ENCODE measurements at places on chromosomes 4 and X.
A peak's percentile ranks its signal among the peaks of the same experiment; 100 is the strongest.

GRCh38 chr4:89273741-89274141 is 33.9 kb downstream of the GPRIN3 start:
- no peak for DNase-seq

DNA sequence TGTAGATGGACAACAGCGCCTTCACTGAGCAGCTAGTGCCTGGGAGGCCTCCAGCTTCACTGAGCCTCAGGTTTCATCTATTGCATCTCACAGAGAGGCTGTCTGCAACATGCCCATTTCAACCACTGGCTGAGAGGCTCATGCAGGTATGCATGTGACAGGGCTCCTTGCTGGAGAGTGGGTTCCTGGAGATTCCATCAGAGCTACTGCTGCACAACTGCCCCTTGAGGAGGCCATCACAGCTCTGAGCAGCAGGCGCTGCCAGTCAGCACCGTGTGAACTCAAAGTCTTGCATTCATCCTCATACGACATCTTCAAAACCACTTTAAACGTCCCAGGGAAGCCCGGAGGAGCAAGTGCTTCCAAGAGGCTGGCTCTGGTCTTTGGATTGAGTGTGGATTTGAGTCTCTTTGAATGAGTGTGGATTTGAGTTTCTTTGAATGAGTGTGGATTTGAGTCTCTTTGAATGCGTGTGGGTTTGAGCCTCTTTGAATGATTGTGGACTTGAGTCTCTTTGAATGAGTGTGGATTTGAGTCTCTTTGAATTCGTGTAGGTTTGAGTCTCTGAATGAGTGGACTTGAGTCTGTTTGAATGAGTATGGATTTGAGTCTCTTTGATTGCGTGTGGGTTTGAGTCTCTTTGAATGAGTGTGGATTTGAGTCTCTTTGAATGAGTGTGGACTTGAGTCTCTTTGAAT is 8.7 kb downstream of the P2RY8 start:
- no peak for DNase-seq

- no peak for DNase-seq
Observed at GRCh38 chr4:7180938-7181337, 11.4 kb upstream of the SORCS2 start.

- DNase-seq, result no peak
Observed at GRCh38 chr4:156188596-156188995, 234.9 kb upstream of the CTSO start.

DNA sequence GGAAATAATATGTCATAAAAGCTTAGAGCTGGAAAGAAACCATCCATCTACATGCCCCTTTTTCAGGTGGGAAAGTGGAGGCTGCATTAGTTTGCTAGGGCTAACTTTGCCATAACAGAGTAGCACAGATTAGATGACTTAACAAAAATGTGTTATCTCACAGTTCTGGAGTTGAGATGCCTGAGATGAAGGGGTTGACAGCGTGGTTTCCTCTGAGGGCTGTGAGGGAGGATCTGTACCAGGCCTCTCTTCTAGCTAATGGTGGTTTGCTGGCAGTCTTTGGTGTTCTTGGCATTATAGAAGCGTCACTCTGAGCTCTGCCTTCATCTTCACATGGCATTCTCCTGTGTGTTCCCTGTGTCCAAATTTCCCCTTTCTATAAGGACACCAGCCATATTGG is 2.4 kb downstream of the CHRNA9 start:
- DNase-seq, result no peak

DNA sequence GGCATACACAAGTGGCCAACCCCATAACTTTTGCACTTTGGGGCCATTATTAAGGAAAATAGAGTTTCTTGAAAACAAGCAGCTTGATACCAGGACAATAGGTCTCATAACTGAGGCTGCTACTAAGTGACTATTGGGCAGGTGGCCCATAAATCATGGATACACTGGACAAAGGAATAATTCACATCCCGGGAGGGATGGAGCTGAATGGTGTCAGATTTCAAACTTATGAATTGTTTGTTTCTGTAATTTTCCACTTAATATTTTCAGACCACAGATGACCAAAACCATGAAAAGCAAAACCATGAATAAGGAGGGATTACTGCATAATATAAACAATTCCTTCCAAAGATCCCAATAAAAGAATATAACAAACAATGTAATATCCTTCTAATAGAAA is 114.4 kb downstream of the WDFY3 start:
- no peak for DNase-seq

DNA sequence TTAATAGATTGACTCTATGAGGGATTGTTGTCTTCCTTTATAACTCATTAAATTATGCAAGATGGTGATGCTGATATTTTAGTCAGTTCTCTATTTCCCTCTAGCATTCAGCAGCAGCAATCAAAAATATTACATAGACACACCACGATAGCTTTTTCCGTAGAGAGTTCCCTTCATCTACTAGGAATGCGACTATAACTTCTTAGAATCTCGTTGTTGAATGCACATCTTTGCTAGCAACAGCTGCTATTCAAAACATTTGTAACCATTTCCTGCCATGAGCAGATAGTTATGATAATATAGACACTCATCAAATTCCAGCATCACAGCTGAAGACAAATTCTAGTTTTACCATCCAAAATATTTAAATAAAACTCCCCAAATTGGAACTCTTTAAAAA is 147.4 kb upstream of the FGF13 start:
- DNase-seq, result no peak

GRCh38 chrX:105876658-105877057 is 54.3 kb downstream of the NRK start:
- DNase-seq, result no peak

DNA sequence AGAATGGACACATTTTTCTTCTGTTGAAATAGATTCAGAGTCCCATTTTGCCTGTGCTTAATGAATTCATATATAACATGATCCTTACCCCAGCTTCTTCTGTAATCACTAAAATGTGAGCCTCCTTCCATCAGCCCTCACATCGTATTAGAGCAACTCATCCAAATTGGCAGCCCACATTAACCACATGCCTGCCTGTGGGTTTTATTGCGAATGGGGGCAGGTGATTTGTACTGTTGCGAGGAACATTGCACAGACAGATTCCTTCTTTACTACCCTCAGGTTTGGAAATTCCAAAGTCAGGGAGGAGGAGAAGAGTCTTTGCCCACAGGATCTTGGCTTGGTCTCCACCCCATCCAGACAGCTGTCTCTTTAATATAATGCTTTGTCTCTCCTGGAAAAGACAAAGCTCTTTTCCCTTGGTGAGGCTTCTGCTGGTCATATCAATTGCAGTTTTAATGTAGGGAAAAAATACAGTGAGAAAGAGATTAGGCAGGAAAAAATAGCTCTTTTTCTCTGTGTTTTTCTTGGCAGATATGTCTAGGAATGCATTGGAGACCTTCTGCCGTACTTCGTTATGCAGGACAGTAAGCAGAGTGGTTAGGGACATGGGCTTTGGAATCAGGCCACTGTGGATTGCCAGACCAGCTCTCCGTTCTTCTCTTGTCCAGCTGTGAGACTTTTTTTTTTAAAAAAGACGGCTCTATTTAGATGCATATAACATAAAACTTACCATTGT is 371.2 kb downstream of the AFF2 start:
- no peak for DNase-seq

DNA sequence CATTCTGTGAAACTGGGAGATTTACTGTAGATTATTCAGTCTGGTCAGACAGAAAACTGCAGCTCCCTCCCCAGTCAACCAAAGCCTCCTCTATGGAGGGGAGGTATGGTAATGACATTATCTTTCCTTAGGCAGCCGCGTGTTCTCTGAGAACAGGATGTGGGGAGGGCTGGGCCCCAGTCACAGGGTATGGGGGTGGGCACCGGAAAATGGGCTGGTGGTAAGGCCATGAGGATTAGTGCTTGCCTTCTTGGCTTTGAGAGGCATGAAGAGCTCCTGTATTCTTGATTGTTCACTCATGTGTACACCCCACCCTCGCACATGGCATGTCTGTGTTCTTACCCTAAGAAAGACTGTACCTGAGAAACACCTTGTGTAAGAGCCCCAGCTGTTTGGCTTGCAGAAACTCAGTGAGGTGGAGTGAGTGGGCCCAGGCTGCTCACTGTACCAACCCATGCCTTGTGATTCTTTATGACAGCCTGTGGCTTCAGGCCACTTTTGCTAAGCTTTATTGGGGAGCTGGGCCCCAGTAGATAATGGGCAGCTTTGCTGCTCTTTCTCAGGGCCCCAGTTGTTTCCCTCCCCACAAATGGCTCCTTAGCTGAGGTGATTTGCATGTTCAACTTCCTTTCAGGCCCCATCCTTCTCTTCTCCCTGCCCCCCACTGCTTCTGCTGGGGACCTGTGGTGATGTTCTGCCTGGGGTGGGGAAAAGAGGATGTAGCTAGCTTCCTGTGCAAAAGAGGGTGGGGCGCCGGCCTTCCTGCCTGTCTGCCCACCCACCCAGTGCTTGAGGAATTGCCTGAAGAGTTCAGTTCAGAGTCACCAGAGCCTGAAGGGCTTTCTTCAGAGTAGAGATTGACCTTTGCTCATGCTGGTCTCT is 30.7 kb downstream of the MSN start:
- DNase-seq, result no peak

GRCh38 chrX:143570782-143571181 is 53.5 kb upstream of the SPANXN3 start:
- DNase-seq, result no peak

DNA sequence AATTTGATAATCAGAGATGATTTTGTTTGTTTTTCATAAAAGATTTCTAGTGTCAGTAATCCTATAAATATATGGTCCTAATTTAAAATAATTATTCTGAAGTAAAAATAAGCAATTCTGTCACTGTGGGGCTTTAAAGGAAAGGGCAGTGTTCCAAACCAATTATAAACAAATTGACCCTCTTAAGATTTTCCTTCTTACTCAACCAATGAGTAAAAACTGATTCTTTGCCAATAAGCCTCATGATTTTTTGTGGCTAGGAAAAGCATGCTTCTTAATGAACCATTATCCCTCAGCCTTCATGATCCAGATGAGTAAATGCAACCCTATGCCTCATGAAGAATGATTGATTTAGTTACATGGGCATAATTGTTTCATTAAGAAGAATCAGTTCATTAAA is 1010.4 kb downstream of the ADGRL3 start:
- no peak for DNase-seq

DNA sequence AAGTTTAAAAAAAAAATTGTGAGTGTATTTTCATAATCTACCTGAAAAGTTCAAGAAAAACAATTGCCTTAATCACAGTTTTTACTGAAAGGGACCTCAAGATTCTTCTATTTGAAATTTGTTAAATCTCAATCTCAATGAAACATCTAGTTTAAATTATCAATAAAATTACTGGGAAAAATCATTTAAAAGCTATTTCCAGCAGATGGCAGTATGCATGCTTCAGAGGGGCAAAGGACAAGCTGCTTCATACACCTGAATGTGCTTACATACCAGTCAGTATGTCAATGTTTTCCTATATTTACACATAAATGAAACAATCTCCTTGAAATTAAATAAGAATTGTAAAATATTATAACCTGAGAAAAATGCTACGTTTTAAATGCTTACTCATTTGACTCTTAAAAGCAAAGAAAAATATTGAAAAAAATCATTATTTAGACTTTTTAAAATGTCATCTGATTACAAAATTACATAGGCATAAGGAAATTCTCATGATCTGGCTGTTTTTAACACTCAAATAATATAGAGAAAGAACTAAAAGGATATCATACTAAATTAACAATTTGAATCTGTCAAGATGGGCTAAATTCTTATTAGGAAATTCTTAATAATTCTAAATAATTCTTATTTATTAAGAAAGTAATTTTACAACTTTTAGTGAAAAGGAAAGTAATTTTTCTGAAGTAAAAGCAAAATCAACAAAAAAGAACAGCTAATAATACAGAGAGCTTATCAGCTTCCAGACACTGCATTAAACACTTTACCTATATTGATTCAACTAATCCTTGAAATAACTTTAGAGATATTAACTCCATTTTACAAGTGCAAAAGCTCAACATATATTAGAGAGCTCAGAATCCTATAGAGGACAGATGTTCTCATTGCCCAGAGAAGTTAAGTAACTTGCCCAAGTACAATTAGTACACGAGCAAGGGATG is 242.1 kb downstream of the ADAMTS3 start:
- DNase-seq, result peak; percentile 16

DNA sequence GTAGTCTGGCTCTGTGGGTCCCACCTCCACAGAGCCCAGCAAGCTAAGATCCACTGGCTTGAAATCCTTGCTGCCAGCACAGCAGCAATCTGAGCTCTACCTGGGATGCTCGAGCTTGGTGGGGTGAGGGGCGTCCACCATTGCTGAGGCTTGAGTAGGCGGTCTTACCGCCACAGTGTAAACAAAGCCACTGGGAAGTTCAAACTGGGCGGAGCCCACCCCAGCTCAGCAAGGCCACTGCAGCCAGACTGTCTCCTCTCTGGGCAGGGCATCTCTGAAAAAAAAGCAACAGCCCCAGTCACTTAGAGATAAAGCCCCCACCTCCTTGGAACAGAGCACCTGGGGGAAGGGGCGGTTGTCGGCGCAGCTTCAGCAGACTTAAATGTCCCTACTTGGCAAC is 243.2 kb upstream of the POF1B start:
- no peak for DNase-seq

GRCh38 chr4:48308901-48309300 is 32.4 kb upstream of the SLAIN2 start:
- DNase-seq, result no peak

DNA sequence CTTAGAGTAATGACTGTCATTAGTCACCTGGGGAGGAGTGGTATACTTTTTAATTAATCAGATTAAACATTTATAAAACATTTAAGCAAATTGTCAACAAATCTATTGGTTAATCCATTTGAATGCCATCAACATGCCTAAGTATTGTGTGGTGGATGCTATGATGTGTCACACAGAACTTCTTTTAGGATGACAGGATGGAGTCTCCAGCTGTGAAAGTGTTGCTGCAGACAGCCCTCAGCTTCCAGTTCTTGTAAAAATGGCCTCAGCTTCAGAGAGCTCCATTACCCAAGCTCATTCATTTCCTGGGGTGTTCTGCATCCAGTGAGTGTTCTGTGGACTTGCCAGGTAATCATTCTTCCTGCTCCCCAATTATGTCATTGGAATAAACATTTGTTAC is 74.3 kb upstream of the CLNK start:
- no peak for DNase-seq

- no peak for DNase-seq
Observed at GRCh38 chrX:133374874-133375387, 40.4 kb downstream of the GPC4 start.

DNA sequence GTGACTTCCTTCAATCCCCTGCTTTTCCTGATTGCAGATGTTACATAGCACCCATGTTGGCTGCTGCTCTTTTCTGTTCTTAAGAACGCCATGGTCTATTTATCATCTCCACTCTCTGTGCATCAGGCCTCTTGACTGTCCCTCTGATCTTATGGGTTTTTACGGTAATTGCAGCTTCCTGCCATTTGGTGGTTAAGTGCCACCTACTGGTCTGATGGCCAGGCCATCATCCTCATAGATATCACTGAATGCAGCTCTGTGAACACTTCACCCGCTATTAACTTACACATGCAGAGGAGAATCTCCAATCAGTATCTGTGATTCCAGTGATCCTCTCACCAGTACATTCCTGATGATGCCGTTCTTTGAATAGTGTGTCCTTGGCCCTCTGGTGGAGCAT is 382.4 kb downstream of the TRAM1L1 start:
- no peak for DNase-seq

DNA sequence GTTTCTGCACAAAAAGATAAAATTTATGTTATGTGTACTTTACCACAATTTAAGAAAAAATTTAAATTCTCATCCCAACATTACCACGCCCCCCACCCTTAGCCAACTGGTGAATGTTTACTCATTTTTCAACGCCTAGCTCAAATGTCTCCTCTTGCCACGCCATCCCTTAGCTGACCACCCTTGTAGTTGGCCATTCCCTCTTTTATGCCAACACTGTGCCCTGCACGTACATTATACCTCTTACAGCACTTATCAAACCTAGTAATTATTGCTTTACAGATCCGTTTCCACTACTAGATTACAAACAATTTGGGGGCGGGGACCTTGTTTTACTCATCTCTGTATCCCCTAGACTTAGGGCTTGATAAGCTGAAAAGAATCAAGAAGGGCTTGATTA is 644 bp downstream of the ERCC6L start:
- DNase-seq, result no peak

Data from hematopoietic multipotent progenitor cell treated with erythropoietin and hydrocortisone succinate and interleukin-3 and kit ligand, for 15 days (in vitro differentiated cells).